ENCODE measurements at places on chromosomes 6 and 20. TPM values are rescaled to one million over a fixed set of nuclear protein-coding genes. Genes with fewer than 3 reads are reported as not detected.

MTFR2 gene
- 1.6 TPM for total RNA-seq

SNAI1 gene
- 5.2 TPM for total RNA-seq

KCNK16 gene
- not detected for total RNA-seq

SLC52A3 gene
- total RNA-seq, result 0.17 TPM

COQ3 gene
- 4.9 TPM for total RNA-seq

STMND1 gene
- not detected for total RNA-seq
